ENCODE measurements at places on chromosomes 1 and 21.

DNA sequence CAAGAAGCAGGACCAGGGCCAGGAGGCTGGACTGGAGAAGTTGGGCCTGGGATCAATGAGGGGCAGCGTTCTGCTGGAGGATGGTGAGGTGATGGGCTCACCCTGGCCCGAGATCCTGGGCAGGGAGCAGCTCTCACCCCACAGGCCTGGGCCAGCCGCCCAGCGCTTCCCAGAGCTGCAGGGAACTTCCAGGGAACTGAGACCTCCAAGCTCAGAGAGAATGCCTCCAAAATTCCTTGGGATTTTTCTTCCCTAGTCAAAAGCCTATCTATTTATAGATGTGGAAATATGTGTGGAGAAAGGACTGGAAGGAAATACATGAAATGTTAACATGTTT, 121.2 kb downstream of the SPSB1 start:
- no peak for DNase-seq

DNA sequence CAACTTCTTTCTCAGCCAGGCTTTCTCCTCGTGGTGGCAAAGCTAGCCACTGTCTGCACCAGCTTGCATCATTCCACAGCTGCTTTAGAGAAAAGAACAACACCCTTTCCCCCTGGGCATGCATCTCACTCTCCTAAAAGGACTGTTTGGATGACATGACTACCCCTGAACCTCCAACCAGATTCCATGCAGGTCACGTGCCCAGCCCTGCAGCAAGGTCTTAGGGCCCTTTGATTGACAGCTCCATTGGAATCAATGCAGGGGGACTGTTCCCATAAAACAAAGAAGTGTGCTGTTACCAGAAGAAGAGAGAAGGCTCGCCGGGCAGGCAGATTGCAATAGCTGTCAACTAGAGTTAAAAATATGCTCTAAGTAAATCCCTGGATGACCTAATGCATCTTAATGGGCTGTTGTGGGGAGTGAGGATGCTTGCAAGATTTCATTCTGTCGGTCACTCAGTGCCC, 24.4 kb downstream of the KCNA2 start:
- no peak for DNase-seq

- no peak for DNase-seq
These were observed 85.4 kb downstream of the ATG4C start for GRCh38 chr1:62869217-62869754.

DNA sequence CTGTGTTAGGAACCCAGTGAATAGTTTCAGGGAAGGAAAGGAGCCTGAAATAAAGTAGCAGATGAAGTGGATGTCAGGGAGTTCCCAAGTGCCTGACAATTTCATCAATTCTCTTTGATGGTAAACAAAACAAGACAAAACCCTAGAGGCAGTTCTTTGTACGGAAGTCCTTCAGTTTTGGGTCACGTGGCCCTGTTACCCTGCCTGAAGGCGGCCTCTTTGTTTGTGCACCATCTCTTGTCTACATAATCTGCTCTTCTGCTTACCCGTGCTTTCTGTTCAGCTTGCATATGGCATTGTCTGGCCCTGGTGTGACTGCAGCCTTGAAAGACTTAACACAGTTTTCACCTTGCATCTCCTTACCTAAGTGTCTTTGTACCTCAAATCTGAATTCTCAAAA, 166.7 kb upstream of the DUSP10 start:
- no peak for DNase-seq

DNA sequence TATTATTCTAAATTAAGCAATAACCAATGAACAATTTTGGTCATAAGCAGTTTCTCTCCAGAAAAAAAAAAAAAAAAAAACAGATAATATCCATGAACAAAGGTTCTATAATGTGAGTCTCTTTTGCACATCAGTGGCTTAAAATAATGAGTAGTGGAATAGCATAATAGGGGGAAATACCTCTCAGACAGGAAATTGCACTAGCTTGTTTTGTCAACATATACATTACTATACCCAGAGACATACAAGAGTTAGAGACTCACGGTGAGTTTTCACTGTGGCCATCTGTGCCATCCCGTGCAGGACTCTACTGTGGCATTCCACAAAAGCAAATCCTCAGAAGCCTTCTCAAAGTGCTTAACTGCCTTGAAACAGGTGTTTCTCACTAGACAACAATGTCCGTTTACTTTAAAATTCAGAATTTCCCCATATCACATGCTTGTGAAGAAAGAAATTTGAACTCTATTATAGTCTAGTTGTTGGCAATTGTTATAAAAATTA, 697.9 kb downstream of the USP25 start:
- DNase-seq, result no peak

DNA sequence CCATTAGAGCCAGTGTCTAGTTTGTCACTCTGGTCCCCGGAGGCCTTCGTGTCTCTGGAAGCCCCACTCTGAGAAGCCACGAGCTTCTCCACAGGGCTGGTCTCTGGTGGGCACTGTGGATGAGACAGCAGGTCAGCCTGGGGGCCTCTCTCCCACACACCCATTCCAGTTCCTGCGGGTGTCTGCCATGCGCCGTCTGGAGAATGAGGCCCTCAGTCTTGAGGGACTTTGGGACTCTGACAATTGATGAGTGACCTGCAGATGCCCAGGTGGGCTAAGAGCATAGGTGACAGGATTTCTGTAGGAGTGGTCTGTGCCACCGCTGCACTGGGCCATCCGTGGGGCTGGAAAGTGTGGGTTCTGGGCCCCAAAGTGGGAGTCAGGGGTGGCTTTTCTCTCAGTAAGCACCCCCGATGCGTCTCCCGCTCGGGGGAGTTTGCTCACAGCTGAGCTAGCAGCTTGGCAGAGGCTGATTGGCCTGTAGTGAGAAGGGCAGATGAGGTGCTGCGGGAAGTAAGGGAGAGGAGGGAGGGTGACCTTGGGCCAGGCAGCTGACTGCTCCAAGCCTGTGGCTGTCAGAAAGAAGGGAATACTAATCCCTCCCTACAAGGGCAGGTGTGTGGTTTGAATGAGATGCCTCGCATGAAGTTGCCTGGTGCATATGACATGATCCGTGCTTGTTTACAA, 26.4 kb downstream of the LHX4 start:
- no peak for DNase-seq

GRCh38 chr1:41735631-41736260, 183.0 kb downstream of the HIVEP3 start:
- DNase-seq, result no peak

DNA sequence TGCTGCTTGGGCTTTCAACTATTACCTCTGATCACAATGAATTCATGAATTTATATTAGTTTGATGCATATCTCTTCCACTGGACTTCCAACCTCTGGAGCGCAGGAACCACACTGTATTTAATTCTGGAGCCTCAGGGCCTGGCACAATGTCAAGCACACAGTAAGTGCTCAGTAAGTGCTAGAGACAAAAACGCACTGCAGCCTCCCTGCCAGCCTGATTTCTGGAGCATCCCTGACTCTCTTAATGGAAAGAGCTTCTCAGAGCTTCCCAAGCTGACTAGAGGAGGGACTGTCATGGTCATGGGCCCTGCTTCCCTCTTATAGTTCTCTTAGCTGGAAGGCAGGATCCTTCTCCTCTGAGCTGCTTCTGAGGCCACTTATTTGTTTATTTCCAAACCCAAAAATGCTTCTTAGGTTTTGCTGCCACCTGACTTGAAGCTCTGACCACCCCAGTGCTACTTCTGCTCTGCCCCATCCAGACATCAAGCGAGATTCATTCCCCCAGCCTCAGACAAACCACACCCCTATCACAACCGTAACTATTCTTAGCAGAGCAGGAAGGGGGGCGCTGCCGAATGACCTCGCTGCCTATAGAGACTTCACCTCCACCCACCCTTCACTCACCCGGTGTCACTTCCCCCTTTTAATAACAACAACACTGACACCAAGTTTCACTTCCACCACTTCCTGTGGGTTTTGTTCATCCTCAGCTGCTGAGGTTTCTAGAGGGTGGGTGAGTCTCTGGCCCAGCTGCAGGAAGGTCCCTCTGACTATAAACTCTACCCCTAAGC, 33.6 kb downstream of the NUAK2 start:
- peak; percentile 75 for DNase-seq

- no peak for DNase-seq
These were observed 513.0 kb downstream of the PTPRC start for GRCh38 chr1:199151634-199152425.

- no peak for DNase-seq
These were observed 221.1 kb upstream of the GREM2 start for GRCh38 chr1:240833075-240833474.

- no peak for DNase-seq
These were observed 85.5 kb downstream of the PLPP3 start for GRCh38 chr1:56493826-56494225.

GRCh38 chr1:57420981-57421785, 2.7 kb downstream of the DAB1 start:
- no peak for DNase-seq

DNA sequence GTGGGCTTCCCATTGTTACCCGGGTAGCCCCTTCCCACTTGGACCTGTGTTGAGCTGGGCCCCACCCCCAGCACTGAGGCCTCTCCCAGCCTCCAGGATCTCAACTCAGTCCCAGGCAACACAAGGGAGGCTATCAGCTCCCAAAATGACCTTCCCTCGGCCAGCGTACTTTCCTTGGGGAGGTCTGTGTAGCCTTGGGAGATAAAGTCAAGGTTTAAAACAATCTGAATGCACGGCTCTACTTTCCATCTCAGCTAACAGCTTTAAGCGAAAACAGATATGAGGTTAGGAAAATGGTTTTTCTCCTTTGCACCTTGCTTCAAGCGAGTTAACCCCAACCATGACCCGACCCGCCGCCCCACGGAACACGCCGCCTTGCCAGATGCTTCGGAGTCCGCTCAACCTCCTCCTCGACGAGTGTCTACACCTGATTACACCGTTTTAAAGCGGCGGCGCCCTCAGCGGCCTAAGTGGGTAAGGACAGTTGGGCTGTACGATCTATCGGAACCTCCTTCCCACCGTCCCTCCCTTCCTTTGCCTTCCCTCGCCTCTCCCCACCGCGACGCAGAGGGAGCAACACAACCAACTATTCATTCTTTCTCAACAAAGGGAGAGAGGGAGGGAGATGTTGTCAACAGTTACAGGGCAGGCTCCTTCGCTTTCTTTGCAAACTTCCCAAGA, 1.1 kb downstream of the BCAR3 start:
- DNase-seq, result no peak

- no peak for DNase-seq
These were observed 43.9 kb downstream of the UBE2G2 start for GRCh38 chr21:44757731-44758130.

- DNase-seq, result no peak
These were observed 32.5 kb upstream of the ARHGAP29 start for GRCh38 chr1:94269921-94270320.

DNA sequence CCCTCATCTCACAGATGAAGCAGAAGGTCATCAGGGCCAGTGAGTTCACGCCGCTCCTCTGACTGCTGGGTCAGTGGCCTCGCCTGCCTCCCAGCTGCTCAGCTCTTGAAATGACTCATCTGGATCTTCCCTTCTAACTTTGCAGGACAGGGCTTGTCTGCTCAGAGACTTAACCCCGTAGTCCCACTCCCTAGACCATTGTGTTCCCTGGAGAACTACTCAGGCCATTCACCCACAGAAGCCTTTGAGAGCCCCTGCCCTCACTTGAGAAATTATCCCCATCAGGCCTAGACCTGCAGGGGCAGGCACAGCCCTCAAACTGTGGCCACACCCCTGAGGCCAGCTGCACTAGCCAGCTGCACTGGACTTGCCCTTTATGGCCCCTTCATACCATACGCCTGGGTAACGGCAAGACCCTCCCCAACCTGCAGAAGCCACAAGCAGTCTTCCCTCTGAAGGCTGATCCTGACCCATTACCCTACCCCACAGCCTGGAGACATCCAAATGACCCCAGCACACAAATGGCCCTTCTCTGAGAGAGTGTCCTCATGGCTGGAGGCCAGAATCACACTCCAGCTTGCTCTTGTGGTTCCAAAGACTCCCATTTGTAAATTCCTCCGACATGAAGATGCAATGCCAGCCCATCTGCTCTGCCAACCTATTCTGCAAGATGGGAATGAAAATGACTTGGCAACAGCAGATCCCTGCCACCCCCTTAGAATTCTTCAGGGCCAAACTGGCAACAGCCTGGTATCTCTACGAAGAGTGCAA, 33.2 kb downstream of the RCSD1 start:
- DNase-seq, result no peak
